Ecto neural progenitor cell (in vitro differentiated cells): ENCODE measurements at places on chromosomes 5 and 9.

GRCh38 chr5:65483546-65484346 lies 2.0 kb upstream of the ADAMTS6 start:
- DNase-seq, result no peak

DNA sequence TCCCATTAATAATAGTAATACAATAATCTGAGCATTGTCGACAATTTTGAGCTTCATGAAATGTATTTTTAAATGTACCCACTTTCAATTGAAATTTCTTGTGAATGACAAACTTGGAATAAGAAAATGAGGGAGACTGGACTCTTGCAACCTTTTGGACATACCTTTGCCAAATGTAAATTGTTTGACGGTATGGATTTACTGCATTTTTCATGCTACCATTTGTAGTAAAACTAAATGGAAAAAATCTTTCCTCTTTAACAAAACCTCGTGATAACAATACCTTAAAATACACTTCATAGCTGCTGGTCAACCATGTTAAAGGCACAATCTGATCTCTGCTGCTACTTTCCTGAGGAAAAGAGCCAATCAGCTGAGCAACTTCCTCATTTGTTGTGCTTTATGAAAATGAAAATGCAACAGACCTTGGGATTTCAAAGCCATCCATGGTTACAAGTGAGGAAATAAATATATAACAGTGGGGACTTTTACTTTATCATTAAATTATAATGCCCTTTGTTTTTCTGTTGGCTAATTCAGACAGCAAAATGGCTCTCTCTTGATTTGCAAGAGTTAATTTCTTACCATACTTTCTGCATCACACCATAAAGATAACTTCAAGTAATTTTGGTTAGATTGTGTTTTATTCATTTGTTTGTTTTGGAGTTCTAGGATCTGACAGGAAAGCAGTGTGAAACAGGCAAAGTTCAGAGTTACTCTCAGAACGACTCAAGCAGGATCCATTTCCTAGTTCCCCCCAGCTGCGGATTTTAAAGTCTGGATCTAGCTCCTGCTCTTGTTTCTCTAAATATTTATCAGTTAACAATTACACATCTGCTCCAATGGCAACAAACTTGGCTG lies 1.1 kb downstream of the ALDH1A1 start:
- no peak for DNase-seq

- no peak for DNase-seq
Observed at GRCh38 chr9:90998573-90998972, 197.0 kb downstream of the SYK start.

DNA sequence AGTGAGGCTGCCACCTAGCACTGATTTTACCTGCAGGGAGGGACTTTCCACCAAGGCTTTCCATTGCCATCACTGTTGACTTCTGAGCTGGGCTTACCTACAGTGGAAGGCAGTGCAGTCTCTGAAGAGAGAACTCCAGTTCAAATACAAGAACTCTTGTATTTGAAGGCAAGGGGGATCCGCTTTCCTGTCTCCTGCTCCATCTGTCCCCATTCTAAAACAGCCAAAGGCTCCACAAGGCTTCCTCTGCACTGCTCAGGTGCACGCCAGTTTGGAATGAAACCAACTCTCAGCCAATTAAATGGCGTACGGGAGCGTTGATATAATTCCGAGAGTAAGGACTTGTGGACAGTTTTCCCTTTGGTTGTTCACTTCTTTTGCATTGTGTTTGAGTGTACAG lies 66.0 kb upstream of the CXCL14 start:
- DNase-seq, result no peak

DNA sequence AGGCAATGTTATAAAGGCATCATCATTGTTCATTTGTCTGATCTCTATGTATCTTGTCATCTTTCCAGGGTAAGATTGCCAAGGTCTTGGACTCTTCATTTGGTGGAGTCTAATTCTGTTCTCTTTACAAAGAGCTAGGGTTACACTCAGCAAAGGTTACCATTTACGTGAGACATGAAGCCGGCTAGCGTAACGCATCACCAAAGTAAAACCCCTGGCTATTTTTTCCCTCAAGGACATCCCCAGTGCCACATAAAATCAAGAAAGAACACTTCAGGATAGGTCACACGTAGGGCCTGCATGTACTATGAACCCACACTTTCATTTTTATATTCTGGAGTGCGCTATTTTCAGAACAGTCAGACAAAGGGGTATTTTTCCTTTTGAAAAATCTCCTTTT lies 20.0 kb upstream of the MYOT start:
- no peak for DNase-seq

DNA sequence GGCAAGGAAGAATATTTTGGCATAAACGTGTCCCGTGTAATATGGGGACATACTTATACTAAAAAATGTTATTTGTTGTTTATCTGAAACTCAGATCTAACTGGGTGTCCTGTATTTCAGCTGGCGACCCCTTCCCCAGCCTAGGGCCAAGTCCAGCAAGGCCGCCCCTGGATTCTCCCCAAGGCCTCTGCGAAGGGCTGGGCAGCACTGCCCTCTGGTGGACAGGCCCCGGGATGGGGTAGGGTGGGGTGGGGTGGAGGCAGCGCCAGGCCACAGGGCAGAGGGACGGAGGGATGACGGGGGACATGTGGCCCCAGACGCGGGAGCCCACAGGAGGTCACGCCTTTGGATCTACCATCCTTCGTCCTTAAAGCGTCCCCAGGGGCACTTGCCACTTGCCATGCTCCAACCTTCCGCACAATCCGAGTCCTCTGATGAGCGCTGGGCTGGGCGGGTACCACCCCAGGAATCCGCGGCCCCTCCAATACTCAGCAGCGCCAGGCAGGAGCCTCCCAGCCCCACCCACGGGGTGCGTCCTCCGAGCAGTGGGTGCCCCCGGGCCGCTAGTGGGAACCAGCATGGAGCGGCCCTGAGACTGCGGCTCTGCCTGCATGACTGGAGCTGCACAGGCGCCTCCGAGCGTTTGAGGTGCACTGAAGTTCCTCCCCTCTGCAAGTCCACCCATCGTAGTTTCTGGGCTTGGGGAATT lies 7.1 kb upstream of the AGPAT2 start:
- DNase-seq, result peak; percentile 81

- DNase-seq, result no peak
Observed at GRCh38 chr5:113614191-113614590, 100.7 kb downstream of the YTHDC2 start.

DNA sequence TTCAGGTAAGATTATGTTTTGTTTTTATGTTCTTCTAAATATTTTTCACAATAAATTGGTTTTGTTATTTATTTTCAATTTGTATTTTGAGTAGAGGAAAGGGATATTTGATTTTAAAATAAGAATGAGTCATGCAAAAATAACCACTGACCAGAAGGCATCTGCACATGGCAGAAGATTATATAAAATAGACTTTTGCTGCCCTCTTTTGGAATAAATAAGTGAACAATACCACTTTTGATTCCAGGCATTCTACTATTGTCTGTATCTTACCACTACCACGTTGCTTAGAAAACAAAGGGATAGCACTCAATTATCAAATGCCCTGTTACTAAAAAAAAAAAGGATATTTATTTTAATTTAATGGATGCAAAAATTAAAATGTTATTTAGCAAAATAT lies 227.3 kb upstream of the ITGA1 start:
- no peak for DNase-seq

GRCh38 chr5:137446615-137447014 lies 52.5 kb downstream of the SPOCK1 start:
- no peak for DNase-seq

DNA sequence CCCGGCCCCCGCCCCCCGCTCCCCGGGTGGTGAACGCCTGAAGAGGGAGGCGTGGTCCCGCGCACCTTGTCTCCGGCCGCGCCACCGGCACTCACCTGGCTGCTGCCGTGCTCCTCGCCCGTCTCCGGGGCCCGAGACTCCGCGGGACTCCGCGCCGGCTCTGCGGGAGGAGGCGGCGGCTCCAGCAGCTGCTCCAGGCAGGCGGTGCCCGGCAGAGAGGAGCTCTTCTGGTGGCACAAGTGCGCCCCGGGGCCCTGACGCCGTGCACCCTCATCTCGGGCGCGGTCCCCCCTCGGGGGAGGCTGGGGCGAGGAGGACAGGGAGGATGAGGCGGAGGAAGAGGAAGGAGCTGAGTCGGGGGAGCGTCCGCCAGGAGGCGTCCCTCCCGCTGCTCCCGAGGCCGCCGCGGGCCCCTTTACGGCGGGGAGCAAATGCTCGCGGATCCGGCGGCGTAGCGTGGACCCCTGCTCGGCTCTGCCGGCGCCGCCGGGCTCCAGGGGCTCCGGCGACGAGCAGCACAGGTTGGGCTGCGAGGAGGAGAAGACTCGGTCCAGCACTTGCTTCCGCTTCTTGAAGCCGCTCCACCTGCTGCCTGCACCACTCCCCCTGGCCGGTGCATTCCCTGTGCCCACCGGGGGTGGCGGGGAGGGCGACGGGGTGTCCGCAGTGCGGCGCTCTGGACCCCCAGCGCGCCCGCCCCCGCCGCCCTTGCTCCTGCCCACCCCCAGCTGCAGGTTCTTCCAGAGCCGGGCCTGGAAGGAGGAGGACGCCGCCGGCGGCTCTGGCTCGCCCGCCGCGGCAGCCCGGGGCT lies 928 bp downstream of the MCTP1 start:
- DNase-seq, result peak; percentile 74

- no peak for DNase-seq
Observed at GRCh38 chr5:179606071-179606909, 17.2 kb downstream of the HNRNPH1 start.

DNA sequence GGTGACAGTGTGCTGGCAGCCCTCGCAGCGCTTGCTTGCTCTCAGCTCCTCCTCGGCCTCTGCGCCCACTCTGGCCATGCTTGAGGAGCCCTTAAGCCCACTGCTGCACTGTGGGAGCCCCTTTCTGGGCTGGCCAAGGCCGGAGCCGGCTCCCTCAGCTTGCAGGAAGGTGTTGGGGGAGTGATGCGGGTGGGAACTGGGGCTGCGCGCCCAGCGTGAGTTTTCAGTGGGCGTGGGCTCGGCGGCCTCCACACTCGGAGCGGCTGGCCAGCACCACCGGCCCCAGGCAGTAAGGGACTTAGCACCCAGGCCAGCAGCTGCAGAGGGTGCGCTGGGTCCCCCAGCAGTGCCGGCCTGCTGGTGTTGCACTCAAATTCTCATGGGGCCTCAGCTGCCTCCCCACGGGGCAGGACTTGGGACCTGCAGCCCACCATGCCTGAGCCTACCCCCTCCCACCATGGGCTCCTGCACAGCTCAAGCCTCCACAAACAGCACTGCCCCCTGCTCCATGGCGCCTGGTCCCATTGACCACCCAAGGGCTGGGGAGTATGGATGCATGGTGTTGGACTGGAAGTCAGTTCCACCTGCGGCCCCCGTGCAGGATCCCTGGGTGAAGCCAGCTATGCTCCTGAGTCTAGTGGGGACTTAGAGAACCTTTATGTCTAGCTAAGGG lies 223.1 kb upstream of the PTPRD start:
- DNase-seq, result no peak

- no peak for DNase-seq
Observed at GRCh38 chr5:77994943-77995342, 218.8 kb upstream of the TBCA start.

GRCh38 chr5:113217619-113218184 lies 217.1 kb downstream of the TSSK1B start:
- DNase-seq, result no peak

DNA sequence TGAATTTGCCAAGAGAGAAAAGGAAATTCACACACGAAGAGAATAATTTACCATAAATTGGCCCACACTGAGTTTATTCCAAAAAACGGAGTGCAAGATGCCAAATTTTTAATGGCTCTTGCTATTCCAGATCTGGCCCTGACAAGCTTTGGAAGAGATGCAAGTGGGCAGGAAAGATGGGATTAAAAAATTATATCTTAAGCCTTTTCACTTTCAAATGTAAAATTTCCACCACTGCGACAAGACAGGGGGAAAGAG lies 352.4 kb downstream of the GLIS3 start:
- no peak for DNase-seq

GRCh38 chr9:125099816-125100215 lies 43.5 kb downstream of the SCAI start:
- DNase-seq, result no peak

- DNase-seq, result no peak
Observed at GRCh38 chr5:172436078-172436878, 18.0 kb downstream of the SH3PXD2B start.

DNA sequence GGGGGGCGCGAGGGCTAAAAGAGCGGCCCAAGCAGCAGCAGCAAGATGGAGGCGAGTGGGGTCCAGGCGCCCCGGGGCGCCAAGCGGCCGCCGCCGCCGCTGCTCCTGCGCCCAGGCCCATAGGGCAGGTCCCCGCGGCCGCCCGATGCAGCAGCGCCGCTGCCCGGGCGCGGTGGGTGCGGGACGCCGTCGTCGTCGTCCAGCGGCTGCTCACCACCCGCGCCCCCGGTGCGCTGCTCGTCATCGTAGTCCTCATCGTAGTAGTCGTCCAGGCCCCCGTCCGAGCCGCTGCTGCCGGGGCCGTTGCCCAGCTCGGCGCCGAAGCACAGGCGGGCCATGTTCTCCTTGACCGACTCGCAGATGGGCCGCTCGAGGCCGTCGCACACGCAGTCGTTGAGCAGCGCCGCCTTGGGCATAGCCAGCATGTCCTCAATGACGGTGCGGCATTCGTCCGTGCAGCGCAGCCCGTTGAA lies 1.5 kb downstream of the GAS1 start:
- DNase-seq, result peak; percentile 63

DNA sequence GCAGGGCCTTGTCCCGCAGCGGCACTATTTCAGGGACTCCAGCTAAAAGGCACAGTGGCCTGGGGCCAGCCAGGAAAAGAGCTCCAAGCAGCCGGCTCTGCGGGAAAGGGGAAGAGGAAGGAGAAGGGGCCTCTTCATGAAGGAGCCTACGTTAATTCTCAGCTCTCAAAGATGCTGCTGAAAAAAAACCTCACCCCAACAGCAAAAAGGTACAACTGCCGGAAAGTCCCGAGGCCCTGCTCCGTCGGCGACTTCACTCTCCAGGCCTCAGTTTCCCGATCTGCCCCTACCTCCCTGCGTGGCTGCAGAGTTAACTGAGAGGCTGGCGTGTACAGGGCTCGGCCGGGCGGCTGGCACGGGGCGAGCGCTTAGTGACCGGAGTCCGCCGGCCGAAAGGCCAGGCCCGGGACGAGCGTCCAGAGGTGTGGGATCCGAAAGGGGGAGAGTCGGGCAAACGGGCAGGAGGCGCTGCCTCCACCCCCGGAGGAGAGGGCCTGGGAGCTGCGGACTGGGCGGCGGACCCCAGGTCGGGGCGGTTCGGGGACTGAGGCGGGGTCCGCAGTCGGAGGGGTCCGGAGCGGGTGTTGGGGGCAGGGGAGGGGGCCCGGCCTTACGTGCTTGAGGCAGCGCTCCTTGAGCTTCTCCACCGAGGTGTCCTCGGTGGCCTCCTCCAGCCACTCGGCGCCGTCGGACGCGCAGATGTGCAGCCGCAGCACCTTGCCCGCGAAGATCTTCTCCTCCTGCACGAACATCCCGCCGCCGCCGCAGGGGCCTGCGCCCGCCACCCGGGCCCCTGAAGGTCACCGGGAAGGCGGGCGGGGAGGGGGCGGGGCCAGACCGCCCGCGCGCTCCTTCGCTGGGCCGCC lies 529 bp downstream of the UBAC1 start:
- no peak for DNase-seq

GRCh38 chr9:95670122-95670521 lies 153.4 kb upstream of the PTCH1 start:
- DNase-seq, result no peak

- no peak for DNase-seq
Observed at GRCh38 chr9:131469951-131470350, 32.8 kb upstream of the POMT1 start.
